ENCODE measurements at places on chromosomes 7 and 10.

- DNase-seq, result no peak
Measured at GRCh38 chr7:79182283-79182682, 271.2 kb downstream of the MAGI2 start.

- peak; percentile 23 for DNase-seq
Measured at GRCh38 chr7:21251151-21251800, 176.6 kb upstream of the SP4 start.

GRCh38 chr7:131625817-131626372, 69.5 kb upstream of the PODXL start:
- no peak for DNase-seq

- DNase-seq, result no peak
Measured at GRCh38 chr7:23462846-23463245, 7.4 kb downstream of the IGF2BP3 start.

DNA sequence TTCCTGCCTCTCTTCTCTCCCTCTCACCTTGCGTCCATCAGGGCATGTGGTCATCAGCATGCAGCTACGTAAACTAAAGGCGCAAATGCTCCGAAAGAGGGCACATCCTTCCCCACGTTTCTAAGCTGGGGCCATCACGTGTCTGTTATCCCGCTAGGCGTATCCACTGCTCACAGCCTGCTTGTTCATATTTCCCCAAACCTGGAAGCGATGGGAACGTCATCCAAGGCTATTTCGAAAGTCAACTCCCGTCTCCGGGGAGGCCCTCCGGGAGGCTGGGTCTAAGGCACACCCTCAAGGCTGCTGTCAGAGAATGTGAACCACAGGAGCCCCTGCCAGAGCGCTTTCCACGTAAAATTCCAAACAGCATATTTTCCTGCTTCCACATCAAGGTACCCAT, 199.2 kb downstream of the DIP2C start:
- DNase-seq, result no peak

DNA sequence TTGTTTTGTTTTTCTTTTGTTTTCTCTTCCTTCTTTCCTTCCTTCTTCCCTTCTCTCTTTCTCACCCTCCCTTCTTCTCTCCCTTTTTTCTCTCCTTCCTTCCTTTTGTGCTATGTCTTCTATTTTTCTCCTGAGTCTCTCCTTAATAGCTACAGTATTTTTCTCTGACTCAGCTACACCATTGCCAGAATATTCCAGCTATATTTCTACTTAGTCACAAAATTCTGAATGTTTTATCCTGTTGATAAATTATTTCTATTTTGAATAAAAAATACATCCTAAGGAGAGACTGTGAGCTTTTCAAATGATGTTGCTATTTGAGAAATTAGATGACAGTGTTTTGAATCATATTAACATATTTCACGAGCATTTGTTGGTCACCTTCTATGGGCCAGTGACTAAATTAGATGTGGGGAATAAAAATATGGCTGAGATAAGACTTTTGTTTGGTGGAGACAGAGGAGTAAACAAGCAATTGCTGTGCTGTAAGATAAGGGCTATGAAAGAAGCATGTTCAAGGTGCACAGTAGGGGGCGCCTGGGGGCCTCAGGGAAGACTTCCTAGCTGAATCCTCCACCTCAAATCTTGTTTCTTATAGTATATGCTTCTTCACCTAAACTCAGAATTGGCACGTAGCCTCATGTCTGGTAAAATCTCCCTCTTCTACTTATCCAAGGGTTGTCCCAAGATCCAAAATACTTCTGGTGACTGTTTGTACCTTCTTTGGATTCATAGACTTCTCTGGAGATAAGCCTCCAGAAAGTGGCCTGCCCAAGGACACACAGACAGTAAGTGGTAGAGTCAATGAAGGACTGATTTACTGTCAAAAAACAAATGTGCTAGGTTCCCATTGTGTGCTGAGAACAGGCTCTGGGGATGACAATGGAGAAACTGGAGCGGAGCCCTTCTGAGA, 115.5 kb upstream of the CREB5 start:
- no peak for DNase-seq

DNA sequence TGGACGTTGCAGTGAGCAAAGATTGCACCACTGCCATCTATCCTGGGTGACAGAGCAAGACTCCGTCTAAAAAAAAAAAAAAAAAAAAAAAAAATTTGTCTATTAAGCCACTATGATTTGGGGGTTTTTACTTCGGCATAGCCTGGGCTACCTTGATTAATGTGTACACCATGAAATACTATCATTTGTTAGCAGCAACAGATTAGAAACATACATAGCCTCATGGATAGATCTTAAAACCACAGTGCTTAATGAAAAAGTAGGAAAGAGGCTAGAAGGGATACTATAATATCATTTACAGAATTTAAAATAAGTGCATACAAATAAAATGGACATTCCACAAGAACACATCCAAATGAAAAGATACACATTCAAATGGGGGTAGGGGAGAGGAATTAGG, 77.3 kb upstream of the IL6 start:
- DNase-seq, result no peak

- no peak for DNase-seq
Measured at GRCh38 chr10:682931-683447, 6.5 kb downstream of the DIP2C start.

DNA sequence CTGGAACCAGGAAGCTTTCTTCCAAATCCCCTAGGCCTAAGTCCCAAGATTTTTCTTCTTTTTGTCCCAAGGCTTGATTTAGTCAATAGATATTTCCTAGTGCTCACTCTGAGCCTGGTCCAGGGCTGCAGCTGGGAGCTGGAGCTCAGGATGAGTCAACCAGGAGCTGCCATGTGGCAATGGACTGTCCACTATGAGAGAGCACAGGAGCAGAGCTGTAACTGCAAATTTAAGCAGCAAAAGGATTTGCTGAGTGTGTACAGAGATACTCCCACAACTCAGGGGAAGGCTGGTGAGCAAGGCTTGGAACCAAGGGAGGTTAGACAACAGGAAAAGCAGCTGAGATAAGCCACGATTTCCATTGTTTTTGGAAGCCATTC, 92.1 kb upstream of the CXCL12 start:
- DNase-seq, result no peak

- DNase-seq, result no peak
Measured at GRCh38 chr7:12436126-12436525, 32.5 kb upstream of the VWDE start.

- no peak for DNase-seq
Measured at GRCh38 chr7:30699706-30700495, 17.6 kb upstream of the CRHR2 start.

DNA sequence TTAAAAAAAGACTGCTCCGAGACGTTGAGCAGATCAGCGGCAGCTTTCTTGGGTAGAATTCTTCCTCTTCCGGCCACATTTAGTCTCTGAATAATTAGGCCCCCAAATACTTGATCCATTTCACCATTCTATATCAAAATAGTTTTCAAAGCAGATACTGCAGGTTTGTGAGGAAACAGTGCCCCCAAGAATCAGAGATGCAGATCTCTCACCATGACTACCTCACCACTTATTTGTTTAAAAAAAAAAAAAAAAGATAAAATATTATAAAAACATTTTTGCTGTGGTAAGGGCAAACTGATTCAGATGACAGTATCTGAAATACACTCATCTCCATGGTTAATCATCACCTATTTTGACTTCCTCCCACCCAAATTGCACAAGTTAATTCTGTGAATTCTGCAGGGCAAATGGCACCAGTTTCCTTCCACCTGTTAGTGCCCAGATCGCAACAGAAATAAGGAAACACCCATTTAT, 210.4 kb downstream of the FAM107B start:
- no peak for DNase-seq

- DNase-seq, result no peak
Measured at GRCh38 chr10:17817316-17817715, 8.2 kb downstream of the MRC1 start.

- DNase-seq, result no peak
Measured at GRCh38 chr7:142365410-142365842, 107.6 kb upstream of the PRSS58 start.

GRCh38 chr10:12091421-12091820, 22.7 kb downstream of the DHTKD1 start:
- no peak for DNase-seq

DNA sequence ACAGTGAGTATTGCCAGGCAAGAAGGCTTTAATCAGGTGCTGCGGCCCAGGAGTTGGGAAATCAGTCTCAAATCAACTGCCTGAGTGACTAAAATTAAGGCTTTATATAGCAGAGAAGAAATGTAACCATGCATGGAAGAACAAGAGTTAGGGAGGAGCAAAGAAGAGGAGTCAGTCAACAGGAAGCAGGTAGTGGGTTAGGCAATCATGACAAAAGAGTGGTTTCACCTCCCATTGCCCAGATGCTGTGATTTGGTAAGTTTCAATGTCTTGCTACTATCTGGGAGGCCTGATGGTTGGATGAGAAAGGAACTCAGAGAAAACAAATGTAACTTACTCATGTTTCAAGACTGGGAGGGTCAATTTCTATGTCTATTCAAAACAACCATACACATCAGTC, 998.3 kb downstream of the GATA3 start:
- no peak for DNase-seq

GRCh38 chr7:101671371-101672356, 42.6 kb upstream of the MYL10 start:
- DNase-seq, result no peak

DNA sequence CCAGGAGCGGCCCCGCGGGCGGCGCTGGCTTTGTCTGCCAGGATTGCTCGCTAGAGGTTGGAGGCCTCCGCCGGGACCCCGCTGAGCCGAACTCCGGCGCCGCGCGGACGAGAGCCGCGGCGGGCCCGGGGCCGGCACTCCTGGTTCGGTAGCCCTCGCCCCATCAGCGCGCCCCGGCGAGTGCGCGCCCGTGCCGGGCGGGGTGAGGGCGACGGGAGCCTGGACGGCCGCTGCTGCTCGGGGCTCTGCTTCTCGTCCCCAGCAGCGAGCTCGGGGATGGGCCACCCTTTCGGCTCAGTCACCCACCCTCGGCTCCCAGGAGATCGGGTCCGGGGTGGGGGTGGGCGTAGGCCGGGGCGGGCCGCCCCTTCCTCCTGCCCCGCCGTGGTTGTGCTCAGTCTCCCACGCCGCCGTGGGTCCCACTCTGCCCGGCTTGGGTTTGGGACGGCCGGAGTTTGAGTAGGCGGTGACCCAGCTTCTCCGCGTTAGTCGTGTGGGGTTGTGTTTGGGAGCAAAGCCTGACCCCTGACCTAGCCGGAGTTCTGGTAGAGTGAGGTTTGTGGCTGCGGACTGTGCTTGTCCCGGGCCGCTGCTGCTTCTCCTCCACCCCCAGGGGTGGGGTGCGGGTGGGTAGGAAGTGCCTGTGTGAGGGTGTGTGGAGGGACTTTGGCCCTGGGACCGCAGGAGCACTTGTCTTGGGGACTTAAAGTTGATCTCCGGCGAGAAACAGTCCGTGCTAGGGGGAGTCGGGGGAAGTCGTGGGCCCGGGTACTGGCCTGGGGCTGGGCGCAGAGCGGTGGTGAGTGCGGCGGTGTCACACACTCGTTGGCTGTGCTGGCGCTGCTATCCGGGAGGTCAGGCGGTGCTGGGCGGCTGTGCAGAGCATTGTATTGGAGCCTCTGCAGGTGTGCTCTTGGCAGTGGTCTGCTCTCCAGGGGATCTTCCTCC, 677 bp downstream of the TSPAN14 start:
- DNase-seq, result peak; percentile 49

- no peak for DNase-seq
Measured at GRCh38 chr7:25356534-25357151, 128.4 kb upstream of the NPVF start.

DNA sequence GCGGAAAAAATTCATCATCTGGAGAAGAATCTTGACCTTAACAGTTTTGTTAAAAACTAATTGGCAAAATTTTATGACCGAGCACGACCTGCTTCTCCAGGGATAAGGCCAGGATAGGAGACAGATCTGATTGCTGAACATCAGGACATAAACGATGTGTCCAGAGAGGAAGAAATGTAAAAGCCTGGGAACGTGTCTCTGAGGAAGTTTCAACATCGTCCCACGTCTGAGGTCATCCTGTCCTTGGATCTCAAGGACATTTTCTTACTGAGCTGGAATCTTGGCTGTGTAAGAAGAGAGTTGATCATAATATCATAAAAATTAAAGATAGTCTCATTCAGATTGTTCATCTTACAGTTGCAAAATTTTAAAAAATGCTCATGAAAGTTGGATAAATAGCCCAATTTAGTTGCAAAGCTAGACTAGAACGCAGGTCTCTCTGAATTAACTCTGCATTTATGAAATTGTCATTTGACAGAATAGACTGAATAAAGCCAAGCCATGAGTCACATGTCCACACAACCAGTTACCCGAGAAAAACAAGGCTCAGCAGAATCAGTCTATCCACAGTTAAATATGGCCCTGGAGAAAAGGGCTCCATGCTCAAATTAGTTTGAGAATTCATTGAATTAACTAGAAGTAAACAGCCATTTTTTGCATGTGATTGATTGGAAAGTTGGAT, 120.0 kb upstream of the EGFR start:
- DNase-seq, result no peak

DNA sequence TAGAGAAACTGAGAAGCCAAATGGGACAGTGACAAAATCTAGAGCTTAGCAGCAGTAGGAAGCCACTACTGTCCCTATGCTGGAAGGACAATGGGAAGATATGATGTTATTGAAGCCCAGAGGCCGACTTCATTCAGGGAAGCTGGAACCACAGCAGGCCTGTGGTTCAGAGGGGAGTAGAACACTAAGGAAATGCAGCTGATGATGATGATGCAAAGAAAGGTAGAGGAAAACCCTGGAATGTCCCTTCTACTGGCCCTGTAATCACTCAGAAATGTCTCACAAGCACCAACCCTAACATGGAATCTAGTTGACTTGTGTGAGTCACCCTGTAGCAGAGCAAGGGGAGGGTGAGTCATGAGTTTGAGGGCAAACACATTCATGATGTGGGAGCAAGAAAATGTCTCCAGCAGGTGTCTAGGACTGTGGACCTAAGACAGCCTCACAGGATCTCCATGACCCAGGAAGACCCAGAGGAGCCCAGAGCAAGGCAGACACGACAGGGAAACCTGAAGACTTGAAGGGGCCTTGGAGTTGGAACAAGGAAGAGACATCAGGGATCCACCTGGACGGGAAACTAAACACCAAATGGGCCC, 37.0 kb upstream of the LRRC17 start:
- DNase-seq, result no peak

GRCh38 chr7:45718464-45719330, 144.5 kb downstream of the ADCY1 start:
- no peak for DNase-seq

GRCh38 chr7:1459920-1460820, 900 bp upstream of the MICALL2 start:
- peak; percentile 67 for DNase-seq

- no peak for DNase-seq
Measured at GRCh38 chr7:6545398-6546126, 5.7 kb downstream of the GRID2IP start.

- DNase-seq, result no peak
Measured at GRCh38 chr10:15196021-15196834, 27.7 kb upstream of the NMT2 start.

DNA sequence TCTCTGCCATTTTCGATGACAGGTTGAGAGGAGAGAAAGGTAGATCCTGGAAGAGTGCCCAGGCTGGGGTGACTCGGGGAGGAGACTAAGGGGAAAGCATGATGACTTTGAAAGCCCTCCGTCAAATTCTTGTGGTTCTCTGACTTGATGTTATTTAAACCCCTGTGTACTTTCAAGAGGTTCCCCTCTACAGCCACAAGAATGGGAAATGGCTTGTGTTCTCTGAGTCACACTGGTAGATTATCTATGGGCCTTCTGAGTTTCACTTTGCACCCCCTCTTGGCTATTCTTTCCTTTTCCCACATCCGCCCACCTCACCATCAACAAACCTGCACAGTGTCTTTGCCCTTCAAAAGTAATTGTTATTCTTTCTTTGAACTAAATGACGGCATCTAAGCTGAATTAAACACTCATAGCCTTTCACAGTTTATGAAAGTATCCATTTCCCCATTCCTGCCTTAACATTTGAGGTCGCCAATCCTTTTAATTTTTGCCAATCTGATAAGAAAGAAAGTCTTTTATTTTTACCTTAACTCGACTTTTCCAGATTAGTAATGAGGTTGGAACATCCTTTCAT, 24.1 kb downstream of the PRF1 start:
- DNase-seq, result no peak
